ENCODE measurements at places on chromosomes 13 and 19.

- DNase-seq = no peak
Measured at GRCh38 chr13:111382877-111383276, 62.4 kb downstream of the TEX29 start.

DNA sequence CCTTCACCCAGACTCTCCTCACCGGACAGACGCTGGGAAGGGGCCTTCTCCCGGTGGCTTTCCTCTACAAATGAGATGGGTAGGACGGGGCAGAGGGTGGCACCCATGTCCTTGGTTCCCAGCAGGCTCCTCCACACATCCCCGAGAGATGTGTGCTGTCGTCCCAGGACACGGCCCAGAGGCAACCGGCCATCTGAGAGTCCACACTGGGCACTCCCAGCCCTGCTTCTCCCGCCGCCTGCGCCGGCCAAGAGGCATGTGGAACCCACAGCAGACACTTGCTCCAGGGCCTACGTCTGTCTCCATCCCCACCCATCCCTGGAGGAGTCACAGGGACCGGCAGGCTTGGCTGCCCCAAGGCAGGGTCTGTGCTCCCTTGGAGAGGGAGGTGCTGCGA lies 179.9 kb downstream of the KDM4B start:
- DNase-seq = no peak

DNA sequence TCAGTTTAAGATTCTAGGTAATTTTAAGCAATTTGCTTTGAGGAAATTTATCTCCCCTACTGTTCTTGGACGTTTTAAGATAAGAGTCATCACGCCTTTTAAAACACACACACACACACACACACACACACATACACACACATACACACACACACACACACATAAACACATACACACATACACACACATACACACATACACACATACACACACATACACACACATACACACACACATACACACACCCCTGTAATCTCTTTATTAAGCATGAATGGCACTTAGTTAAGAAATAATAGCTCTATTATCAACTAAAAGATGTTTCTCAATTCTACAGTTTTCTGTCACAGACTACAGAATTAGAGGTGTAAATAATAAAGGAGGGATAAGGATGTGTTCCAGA lies 49.2 kb downstream of the EFNB2 start:
- no peak for DNase-seq

- no peak for DNase-seq
Measured at GRCh38 chr13:41554180-41554579, 96.8 kb downstream of the RGCC start.
